ENCODE measurements at places on chromosomes 3 and 15. TPM values are rescaled to one million over a fixed set of nuclear protein-coding genes. Genes with fewer than 3 reads are reported as not detected.

The CXCR6 gene
- not detected for polyA plus RNA-seq

The CYP1A2 gene
- polyA plus RNA-seq = not detected

The LRRN1 gene
- not detected for polyA plus RNA-seq

The PGBD4 gene
- 3.2 TPM for polyA plus RNA-seq
